Stimulated activated CD8-positive, alpha-beta memory T cell treated with anti-CD3 and anti-CD28 coated beads, Interleukin-7, amount 100 ng/mL, for 4 hours (primary cell): ENCODE measurements at places on chromosomes 3 and 15.

DNA sequence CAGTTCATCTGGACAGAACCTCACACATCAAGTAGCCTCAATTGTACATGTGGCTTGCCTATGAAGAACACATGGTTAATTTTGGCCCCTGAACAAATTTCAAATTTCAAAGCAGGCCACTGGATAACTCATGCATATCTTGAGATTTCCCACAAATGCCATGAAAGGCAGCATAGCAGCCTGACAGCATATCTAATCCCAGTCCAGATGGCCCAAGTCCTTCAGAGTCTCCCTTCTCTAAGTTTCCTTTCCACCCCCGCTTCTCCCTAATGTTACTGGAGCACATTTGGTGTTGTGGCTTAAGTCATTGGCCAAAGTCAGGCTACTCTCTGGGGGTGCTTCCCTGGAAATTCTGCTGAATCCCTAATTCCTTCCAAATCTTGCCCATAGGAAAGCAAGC is 53.8 kb upstream of the COL6A6 start:
- DNase-seq, result no peak

DNA sequence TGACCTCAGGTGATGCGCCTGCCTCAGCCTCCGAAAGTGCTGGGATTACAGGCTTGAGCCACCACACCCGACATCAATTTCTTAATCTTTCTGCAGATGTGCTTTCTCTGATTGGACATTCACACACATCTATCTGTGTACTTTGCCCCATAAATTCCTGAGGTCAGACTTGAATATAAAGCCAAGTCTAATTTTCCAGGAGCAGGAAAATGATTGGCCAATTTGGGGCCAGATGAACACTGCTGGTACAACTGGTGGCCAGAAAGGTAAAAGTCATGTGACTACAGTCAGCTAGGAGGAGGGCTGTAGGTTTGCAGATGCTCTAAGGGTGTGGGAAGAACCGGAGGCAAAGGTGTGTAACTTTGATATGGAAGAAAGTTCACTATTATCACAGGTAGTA is 3.2 kb upstream of the RAD51 start:
- DNase-seq, result no peak

GRCh38 chr3:120420360-120420759 is 30.4 kb downstream of the FSTL1 start:
- DNase-seq, result no peak

- no peak for DNase-seq
These were observed 213.6 kb downstream of the GAP43 start for GRCh38 chr3:115836944-115837343.

GRCh38 chr3:105157067-105157765 is 209.5 kb upstream of the ALCAM start:
- no peak for DNase-seq

DNA sequence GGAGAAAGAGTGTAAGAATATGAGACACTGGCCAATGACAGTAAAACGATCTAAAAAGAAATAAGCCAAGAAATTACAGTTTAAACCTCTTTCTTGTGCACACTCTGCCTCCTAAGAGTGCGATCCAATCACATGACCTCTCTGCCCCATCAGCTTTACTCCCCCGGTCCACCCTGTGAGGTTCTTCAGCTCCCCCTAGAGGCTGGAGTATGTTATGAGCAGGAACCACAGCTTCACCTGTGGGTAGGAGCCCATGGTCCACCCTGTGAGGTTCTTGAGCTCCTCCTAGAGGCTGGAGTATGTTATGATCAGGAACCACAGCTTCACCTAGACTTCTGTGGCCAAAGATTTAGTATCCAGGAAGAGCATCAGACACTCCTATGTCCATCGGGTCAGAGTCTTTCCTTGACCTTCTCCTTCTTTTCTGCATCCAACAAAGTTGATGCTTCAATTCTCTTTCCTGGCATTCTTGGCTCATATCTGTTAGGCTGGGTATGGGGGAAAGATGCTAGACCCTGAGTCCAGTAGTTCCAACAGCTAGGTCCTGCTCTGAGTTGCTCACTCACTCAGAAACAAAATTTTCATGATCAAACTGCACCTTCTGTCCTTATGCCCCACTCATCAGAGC is 164.0 kb downstream of the MINAR1 start:
- no peak for DNase-seq

GRCh38 chr3:124993466-124993865 is 58.9 kb upstream of the MUC13 start:
- DNase-seq, result no peak

DNA sequence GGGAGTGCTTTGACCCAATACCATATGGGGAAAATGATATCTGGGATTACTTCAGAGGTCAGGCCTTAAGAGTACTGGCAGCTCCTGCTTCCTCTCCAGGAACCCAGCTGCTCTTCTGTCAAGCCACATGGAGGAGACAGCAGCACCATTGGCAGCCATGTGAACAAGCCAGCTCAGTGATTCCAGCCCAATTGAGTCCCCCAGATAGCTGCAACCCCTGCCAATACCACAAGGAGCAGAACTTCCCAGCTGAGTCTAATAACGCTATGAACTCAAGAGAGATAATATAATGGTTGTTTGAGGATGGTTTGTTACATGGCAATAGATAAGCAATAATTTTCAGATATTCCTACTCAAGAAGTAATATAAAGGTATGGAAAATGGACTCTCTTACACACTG is 126.8 kb upstream of the CPNE4 start:
- DNase-seq, result no peak

DNA sequence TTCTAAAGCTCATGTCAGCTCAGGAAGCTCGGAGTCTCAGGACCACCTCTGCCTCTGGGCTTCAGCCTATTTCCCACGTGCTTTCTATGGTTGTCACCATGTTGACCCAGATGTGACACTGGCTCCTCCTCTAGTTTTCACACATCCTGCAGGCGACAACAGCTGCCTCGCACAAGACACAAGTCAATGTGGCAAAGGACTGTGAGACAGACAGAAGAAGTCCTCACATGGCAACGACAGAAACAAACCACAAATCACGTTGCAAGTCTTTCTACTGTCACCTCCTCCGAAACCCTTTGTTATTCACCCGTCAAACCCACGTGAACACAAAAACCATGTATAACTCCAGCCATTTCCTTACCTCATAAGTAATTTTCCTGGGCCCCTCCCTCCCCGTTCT is 194.5 kb downstream of the MEX3B start:
- DNase-seq, result no peak

- no peak for DNase-seq
These were observed 15.0 kb downstream of the TAGLN3 start for GRCh38 chr3:112013784-112014143.

DNA sequence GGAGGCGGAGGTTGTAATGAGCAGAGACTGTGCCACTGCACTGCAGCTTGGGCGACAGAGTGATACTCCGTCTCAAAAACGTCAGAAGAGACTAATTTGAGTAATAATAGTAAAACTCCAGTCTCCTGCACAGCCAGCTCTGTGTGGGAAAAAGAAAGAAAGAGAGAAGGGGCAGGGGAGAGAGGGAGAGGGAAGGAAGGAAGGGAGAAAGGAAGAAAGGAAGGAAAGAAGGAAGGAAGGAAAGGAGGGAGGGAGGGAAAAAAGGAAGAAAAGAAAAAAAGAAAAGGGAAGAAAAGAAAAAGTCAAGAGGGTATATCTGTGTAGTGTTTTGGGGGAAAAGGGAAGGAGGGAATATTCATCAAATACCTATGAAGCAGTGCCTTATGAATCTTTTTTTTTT is 23.1 kb upstream of the PDIA3 start:
- no peak for DNase-seq

DNA sequence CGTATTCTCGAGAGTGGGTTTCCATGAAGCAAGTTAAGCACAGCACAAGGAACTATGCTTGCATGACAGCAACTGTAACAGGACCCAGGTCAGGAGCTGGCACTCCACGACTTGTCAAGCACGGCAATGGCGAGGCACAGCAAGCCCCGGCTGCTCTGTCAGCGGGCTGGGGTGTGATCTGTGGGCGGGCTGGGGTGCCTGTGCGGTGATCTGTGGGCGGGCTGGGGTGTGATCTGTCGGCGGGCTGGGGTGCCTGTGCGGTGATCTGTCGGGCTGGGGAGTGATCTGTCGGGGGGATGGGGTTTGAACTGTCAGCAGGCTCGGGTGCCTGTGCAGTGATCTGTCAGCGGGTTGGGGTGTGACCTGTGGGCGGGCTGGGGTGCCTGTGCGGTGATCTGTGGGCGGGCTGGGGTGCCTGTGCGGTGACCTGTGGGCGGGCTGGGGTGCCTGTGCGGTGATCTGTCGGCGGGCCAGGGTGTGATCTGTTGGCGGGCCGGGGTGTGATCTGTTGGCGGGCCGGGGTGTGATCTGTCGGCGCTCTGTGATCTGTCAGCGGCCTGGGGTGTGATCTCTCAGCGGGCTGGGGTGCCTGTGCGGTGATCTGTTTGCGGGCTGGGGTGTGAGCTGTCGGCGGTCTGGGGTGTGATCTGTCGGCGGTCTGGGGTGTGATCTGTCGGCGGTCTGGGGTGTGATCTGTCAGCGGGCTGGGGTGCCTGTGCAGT is 205.7 kb downstream of the XXYLT1 start:
- no peak for DNase-seq

DNA sequence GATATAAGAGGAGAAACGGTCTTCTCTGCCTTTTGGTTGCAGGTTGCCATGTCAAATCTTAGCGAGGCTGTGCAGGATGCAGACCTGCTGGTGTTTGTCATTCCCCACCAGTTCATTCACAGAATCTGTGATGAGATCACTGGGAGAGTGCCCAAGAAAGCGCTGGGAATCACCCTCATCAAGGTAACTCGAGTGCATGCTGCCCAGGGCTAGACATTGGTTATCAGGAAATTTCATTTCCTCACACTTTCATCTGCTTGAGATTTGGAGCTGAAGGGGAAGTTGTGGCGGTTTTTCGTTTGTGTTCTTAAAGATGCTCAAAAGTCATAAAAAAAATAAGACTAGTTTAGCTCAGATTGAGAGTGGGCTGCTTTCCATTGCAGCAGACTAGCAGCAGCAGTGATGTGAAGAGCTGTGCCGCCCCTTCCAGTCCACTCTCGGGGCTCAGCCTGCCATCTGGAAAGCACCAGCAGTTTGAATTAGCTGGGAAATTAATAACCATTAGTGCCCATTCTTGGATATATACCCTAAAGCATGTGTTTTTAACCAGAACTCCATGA is 32.2 kb downstream of the GPD1L start:
- no peak for DNase-seq

GRCh38 chr3:183967693-183968092 is 50.0 kb downstream of the ABCC5 start:
- DNase-seq, result no peak

DNA sequence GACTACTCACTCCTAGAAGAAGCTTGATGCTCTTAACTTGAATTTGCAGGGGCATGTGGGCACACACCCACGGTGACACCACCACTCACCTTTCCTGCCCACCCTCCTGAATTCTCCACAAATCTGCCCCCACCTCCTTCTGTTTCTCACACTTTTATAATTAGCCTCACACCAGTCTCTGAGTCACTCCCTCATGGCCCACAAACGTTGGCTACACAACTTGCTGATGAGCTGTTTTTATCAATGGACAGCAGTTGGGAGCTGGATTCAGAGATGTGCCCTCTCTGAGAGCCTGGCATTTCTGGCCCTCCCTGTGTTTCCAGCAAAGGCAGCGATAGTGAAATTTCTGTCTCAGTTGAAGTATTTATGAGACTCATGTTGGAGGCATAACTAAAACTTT is 1.3 kb downstream of the COLQ start:
- DNase-seq, result peak; percentile 36

DNA sequence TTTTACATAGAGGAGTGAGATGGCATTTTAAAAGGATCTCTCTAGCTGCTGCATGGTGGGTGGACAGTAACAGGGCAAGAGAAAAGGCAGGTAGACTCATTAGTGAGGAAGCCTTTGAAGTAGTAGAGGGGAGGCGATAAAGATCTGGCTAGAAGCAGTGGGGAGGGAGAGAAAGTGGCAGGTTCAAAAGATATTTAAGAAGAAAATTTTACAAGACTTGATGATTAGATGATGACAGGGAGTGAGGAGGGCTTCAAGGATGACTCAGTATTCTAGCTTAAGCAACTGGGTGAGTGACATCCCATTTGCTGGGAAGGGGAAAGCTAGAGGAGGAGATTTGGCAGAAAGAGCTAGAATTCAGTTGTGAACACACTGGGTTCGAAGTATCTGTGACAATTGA is 3.8 kb upstream of the BRPF1 start:
- no peak for DNase-seq

DNA sequence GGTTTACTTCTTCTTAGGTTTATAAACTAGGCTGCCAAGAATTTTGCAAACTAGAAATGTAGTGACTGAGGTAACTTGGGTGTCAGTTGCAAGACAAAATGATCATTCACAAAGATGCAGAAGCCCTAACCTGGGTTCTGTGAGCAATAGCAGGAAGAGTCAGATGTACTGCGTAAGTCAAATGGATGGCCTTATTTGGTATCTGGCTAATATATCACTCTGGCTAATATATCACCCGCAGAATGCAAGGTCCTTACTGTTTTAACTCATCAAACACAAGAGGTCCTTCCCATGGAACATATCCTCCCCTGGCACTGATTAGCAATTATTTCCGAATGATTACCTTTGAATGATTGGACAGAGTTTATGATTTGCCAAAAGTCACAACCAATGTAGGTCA is 37.4 kb downstream of the RBMS3 start:
- no peak for DNase-seq

GRCh38 chr3:101466465-101467309 is 46.3 kb downstream of the SENP7 start:
- DNase-seq, result no peak

- DNase-seq, result no peak
These were observed 9.6 kb downstream of the C3orf18 start for GRCh38 chr3:50557915-50558314.

DNA sequence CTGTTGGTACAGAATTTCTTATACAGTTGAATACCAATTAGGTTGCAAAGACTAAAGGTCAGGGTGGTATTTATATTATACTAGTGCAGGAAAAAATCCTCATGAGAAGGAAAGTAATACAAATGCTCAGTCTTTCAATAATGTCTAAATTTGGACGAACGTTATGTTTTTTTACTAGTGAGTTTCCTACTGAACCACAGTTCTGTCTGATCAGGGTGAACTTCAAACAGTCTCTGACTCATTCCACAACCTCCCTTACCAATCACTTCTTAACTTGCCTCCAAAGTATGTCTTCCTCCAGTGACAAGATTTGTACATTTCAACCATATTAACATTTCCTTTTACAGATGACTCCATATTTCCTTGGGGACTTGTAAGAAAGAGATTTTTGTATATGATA is 3.4 kb downstream of the TMEM212 start:
- DNase-seq, result no peak

- DNase-seq, result no peak
These were observed 51.7 kb upstream of the HES1 start for GRCh38 chr3:194084284-194084683.

GRCh38 chr3:14819671-14820070 is 909 bp downstream of the FGD5 start:
- DNase-seq, result no peak

DNA sequence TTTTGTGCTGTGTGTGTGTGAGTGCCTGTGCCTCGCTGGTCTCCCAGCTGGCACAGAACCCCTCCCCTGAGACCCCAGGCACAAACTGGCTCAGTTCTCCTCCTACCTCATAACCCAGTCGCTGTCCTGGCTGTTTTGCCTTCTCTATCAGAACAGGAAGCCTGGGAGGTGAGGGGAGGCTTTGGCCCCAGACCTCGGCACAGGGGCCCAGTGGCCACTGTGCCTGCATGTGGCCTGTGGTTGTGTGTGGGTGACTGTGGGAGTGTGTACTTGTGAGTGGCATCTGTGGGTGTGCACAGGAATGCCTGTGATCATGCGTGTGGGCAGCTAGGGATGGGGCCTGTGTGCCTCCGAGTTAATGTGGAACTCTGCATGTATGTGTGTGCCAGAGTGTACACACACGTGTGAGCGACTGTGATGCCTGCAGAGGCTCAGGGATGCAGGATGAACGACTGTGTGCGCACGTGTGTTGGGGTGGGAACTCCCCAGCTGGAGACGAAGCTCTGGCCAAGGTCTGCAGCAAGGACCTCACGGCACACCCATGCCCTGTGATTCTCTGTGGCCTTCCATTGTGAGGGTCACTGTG is 32.3 kb downstream of the PSTPIP1 start:
- no peak for DNase-seq
